ENCODE measurements at places on chromosomes 12 and 14. TPM values are rescaled to one million over a fixed set of nuclear protein-coding genes. Genes with fewer than 3 reads are reported as not detected.

GRCh38 chr12:92334552-92334951 lies 188.9 kb upstream of the BTG1 start:
- H3K27me3 ChIP-seq = no peaks in the 10 kb centered on the region
- no peak overlapping the region for H3K4me3 ChIP-seq
- H3K36me3 ChIP-seq = no peaks in the 10 kb centered on the region
- H3K27ac ChIP-seq = no peak overlapping the region

GRCh38 chr12:58750484-58750883 lies 169.8 kb downstream of the LRIG3 start:
- H3K4me3 ChIP-seq = no peak overlapping the region
- H3K4me1 ChIP-seq = no peaks in the 10 kb centered on the region
- H3K27ac ChIP-seq = no peak overlapping the region
- no peaks in the 10 kb centered on the region for H3K27me3 ChIP-seq

LUM gene
- 8.3 TPM for total RNA-seq

DNA sequence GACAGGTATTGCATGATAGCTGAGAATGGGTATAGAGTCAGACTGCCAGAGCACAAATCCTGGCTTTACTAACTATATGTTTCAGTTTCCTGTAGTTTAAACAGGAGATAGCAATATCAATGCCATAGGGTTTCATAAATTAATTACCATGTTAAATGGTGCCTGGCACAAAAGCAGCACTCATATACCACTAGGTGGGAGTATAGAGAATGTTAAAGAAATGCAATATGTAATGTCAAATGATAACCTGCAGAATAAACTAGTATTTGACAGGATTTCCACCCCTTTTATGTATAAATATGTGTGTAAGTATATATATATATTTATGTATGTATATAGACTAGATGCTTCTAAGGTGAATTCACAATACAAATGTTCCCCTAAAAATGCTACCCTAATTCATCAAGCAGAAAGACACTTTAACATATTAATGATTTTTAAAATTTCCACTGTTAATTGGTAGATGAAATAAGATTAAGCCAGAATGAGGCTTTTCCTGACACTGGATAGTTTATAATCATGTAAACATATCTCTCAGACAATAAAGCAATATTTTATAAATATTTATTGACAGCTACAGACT lies 8.6 kb downstream of the WDR89 start:
- no peaks in the 10 kb centered on the region for H3K36me3 ChIP-seq
- DNase-seq = no peak
- no peak overlapping the region for H3K4me3 ChIP-seq
- no peak overlapping the region for H3K27ac ChIP-seq
- no peaks in the 10 kb centered on the region for H3K4me1 ChIP-seq

- H3K27me3 ChIP-seq = no peaks in the 10 kb centered on the region
- H3K36me3 ChIP-seq = no peaks in the 10 kb centered on the region
- DNase-seq = no peak
- no peak overlapping the region for H3K27ac ChIP-seq
- no peaks in the 10 kb centered on the region for H3K4me1 ChIP-seq
- no peak overlapping the region for H3K4me3 ChIP-seq
Measured at GRCh38 chr12:38392554-38393144, 76.1 kb downstream of the ALG10B start.

GRCh38 chr14:23125011-23125410 lies 6.0 kb upstream of the CEBPE start:
- H3K4me3 ChIP-seq = no peak overlapping the region
- no peak for DNase-seq
- no peaks in the 10 kb centered on the region for H3K27me3 ChIP-seq
- peak overlapping the region; percentile 36 for H3K27ac ChIP-seq
- H3K4me1 ChIP-seq = peaks cover 26% of the 10 kb centered on the region
- H3K36me3 ChIP-seq = no peaks in the 10 kb centered on the region

- H3K27me3 ChIP-seq = no peaks in the 10 kb centered on the region
- H3K4me1 ChIP-seq = peaks cover 4% of the 10 kb centered on the region
- H3K4me3 ChIP-seq = no peak overlapping the region
- no peak for DNase-seq
- H3K27ac ChIP-seq = no peak overlapping the region
- H3K36me3 ChIP-seq = no peaks in the 10 kb centered on the region
Measured at GRCh38 chr12:31310488-31310887, 15.5 kb downstream of the SINHCAF start.
